ENCODE measurements at places on chromosomes 5 and 9.
A peak's percentile ranks its signal among the peaks of the same experiment; 100 is the strongest.

- peaks cover 25% of the 10 kb centered on the region for H3K4me1 ChIP-seq
- peak overlapping the region; percentile 87 for H3K4me3 ChIP-seq
- no peak overlapping the region for H3K27ac ChIP-seq
- H3K36me3 ChIP-seq, result no peaks in the 10 kb centered on the region
Observed at GRCh38 chr5:102294886-102295395, 1.1 kb downstream of the SLCO4C1 start.

DNA sequence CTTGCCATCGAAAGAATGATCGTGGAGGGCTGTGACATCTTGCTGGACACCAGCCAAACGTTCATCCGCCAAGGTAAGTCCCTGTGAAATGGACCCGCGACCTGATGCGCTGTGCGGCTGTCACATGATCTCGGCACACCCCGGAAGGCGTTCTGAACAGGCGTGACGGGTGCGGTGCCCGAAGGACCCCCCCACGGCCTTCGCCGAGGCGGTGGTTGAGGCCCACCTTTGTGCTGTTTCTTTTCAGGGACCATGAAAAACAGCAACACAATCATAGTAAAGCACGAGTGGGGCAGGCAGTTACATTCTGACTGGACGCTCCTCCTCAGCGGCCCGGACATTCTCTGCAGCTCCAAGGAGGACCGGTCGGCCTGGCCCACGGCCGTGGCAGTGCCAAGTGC, 126.7 kb downstream of the RASGRF2 start:
- peaks cover 16% of the 10 kb centered on the region for H3K27me3 ChIP-seq
- H3K27ac ChIP-seq, result no peak overlapping the region
- no peaks in the 10 kb centered on the region for H3K4me1 ChIP-seq
- DNase-seq, result no peak
- no peak overlapping the region for H3K4me3 ChIP-seq
- H3K36me3 ChIP-seq, result no peaks in the 10 kb centered on the region

DNA sequence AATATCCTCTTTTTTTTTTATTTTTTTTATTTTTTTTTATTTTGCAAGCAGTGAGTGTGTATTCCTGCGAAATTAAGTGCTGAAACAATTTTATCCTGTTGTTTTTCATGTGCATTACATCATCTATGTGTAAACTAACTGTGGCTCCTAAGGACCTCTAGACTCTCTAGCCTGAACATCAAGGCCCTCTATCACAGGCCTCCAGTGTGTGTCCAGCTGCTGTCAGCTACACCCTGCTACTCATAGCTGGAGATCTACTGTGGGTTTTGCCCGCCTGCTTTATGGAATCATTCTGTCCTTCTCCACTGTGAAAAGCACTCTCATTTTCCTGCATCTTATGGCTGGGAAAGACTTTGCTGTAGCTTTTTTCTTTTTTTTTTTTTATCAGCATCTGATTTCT, 157.8 kb downstream of the KCTD16 start:
- H3K4me3 ChIP-seq, result no peak overlapping the region
- no peak overlapping the region for H3K27ac ChIP-seq
- DNase-seq, result no peak
- no peaks in the 10 kb centered on the region for H3K27me3 ChIP-seq

DNA sequence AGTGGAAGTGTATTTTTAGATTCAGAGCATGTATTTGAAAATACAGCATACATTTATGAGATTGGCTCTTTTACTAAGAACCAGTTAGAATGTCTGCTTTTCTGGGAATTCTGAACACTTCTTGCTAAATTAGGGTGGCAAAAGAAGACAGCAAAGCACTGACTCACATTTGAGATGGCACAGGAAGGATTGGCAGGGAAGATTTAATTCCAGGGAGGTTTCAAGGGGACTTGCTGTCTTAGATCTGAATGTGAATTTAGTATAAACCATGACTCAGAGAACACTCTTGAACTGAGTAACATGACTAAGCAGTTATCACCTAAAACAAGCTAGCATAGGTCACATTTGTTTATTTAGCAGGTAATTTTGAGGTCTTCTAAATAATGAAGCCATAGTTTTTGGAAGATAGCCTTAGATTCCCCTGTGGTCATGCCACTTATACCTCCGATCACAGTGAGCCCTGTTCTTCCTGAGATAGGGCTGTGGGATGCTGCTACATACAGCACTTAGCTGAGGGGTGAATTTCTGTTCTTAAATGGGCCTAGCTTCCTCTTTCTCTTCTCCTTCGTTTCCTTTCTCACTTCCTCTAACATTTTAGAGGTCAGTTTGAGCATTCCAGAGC, 173.8 kb downstream of the PCSK1 start:
- no peaks in the 10 kb centered on the region for H3K36me3 ChIP-seq
- peaks cover 14% of the 10 kb centered on the region for H3K4me1 ChIP-seq
- H3K27me3 ChIP-seq, result no peaks in the 10 kb centered on the region
- H3K4me3 ChIP-seq, result no peak overlapping the region
- H3K27ac ChIP-seq, result no peak overlapping the region

GRCh38 chr5:68534131-68534940, 318.8 kb downstream of the PIK3R1 start:
- DNase-seq, result no peak
- H3K4me3 ChIP-seq, result no peak overlapping the region
- H3K4me1 ChIP-seq, result no peaks in the 10 kb centered on the region
- H3K36me3 ChIP-seq, result no peaks in the 10 kb centered on the region
- H3K27me3 ChIP-seq, result peaks cover 19% of the 10 kb centered on the region

DNA sequence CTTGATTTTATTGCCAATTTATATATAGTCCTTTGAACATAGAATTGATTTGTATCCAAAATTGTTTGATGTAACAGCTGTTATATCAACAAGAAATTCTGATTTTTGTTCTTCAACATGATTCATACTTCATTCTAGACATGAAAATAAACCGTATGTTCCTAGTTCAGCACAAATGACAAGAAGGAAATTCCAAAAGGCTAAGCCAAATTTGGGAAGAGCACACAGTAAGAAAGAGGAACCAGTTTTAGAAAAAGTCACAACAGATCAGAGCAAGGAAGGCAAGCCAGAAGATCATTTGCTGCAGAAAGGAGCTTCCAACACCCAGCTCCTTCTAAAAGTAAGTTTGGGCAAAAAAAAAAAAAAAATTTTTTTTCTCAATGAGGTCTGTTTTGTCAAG, 65.0 kb upstream of the MCCC2 start:
- no peaks in the 10 kb centered on the region for H3K27me3 ChIP-seq
- no peak overlapping the region for H3K27ac ChIP-seq
- no peak for DNase-seq
- no peak overlapping the region for H3K4me3 ChIP-seq
- no peaks in the 10 kb centered on the region for H3K4me1 ChIP-seq

GRCh38 chr5:10424124-10424731, 17.5 kb upstream of the ROPN1L start:
- peaks cover 28% of the 10 kb centered on the region for H3K4me1 ChIP-seq
- H3K4me3 ChIP-seq, result no peak overlapping the region
- H3K36me3 ChIP-seq, result peaks cover 92% of the 10 kb centered on the region
- no peaks in the 10 kb centered on the region for H3K27me3 ChIP-seq

DNA sequence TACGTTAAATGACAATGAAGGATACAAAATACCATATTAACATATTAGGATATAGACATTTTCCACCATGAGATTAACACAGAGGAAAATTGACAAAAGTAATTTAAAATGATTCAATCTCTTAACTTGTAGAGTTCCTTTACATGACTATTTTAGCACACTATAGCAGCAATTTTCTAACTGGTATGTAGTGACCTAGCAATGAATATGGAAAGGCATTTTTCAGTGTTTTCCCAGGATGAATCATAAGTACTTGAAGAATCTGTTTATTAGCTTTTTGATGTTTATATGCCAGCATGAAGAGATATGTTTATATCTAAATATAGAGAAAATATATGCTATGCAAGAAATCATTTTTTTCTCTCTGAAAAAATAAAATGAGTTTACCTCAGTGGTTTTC, 782.5 kb upstream of the CDH10 start:
- H3K4me1 ChIP-seq, result no peaks in the 10 kb centered on the region
- no peak for DNase-seq
- no peaks in the 10 kb centered on the region for H3K36me3 ChIP-seq

- no peak overlapping the region for H3K27ac ChIP-seq
- no peaks in the 10 kb centered on the region for H3K36me3 ChIP-seq
- no peaks in the 10 kb centered on the region for H3K4me1 ChIP-seq
- H3K27me3 ChIP-seq, result no peaks in the 10 kb centered on the region
- no peak for DNase-seq
Observed at GRCh38 chr9:117290856-117291622, 123.8 kb downstream of the ASTN2 start.

- H3K36me3 ChIP-seq, result no peaks in the 10 kb centered on the region
- no peak overlapping the region for H3K4me3 ChIP-seq
- no peak for DNase-seq
- no peaks in the 10 kb centered on the region for H3K4me1 ChIP-seq
Observed at GRCh38 chr5:116727248-116727647, 152.6 kb upstream of the SEMA6A start.

- no peak overlapping the region for H3K4me3 ChIP-seq
- H3K36me3 ChIP-seq, result peaks cover 71% of the 10 kb centered on the region
- no peaks in the 10 kb centered on the region for H3K27me3 ChIP-seq
- no peak overlapping the region for H3K27ac ChIP-seq
Observed at GRCh38 chr9:136921718-136922117, 22.8 kb downstream of the FBXW5 start.

DNA sequence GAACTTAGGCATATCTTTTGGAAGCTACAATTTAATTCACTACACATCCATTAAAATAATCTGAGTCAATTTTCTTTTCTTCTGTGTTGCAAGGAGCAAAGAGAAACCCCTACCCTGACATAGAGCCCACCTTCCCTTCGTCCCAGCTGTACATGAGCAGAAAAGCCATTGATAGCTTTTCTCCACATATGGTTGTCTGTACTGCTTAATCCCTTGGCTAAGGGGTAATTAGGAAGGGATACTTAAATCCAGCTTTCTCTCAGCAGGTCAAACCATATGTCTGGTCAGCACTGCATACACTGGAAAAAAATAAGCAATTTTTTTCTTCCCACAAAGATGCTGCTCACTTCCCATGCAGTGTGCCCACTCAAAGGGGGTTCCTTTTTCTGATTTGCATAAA, 94.7 kb upstream of the RAD23B start:
- peaks cover 11% of the 10 kb centered on the region for H3K27me3 ChIP-seq
- no peaks in the 10 kb centered on the region for H3K36me3 ChIP-seq
- no peak for DNase-seq
- H3K4me1 ChIP-seq, result no peaks in the 10 kb centered on the region
- H3K27ac ChIP-seq, result no peak overlapping the region

DNA sequence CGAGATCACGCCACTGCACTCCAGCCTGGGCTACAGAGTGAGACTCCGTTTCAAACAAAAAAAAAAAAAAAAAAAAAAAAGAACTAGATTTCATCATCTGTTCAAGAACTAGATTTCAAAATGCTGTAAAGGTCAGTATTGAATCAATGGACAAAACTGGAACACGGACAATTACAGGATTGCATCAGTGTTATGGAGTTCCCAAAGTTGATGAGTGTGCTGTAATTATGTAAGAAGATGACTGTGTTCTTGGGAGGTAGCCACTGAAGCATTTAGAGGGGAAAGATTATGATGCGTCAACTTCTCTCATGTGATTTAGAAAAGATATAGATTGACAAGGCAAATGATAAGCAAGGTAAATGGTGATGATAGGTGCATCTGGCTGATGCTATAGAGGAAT, 6.5 kb downstream of the FAM240B start:
- H3K4me1 ChIP-seq, result no peaks in the 10 kb centered on the region
- DNase-seq, result no peak
- H3K36me3 ChIP-seq, result no peaks in the 10 kb centered on the region
- H3K27me3 ChIP-seq, result peaks cover 4% of the 10 kb centered on the region

DNA sequence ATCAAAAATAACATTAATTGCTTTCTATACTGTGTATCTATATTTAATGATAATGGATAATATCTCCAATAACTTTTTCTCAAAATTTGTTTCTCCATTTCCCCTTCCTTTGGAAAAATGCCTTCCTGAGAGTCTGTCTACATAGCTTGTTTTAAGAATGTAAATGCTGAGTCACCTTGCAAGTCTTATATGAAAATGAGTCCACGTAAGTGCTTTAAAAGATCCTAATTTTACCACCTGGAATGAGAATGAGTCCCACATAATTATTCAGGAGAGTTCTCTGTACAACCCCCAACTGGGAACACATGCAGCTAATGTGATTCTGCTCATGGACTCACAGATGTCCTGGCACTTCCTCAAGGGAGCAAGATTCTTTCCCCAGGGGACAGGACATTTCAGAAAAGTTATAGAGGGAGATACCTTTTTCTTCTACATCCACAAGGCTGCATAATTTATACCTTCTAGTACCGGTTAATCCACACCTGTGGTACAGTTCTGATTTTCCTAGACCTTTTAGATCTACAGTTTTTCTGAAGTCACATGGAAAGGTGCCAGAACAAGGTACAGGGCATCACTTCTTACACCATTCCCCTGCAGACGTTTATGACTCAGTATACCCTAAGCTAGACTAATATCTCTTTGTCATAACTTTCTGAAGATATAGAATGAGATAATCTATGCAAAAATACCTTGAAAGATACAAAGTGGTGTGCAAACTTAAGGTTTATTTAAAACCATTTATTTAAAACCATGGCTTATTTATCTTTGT, 314.1 kb downstream of the CETN3 start:
- H3K27ac ChIP-seq, result no peak overlapping the region
- no peak overlapping the region for H3K4me3 ChIP-seq
- H3K36me3 ChIP-seq, result no peaks in the 10 kb centered on the region
- no peaks in the 10 kb centered on the region for H3K27me3 ChIP-seq
- DNase-seq, result no peak

DNA sequence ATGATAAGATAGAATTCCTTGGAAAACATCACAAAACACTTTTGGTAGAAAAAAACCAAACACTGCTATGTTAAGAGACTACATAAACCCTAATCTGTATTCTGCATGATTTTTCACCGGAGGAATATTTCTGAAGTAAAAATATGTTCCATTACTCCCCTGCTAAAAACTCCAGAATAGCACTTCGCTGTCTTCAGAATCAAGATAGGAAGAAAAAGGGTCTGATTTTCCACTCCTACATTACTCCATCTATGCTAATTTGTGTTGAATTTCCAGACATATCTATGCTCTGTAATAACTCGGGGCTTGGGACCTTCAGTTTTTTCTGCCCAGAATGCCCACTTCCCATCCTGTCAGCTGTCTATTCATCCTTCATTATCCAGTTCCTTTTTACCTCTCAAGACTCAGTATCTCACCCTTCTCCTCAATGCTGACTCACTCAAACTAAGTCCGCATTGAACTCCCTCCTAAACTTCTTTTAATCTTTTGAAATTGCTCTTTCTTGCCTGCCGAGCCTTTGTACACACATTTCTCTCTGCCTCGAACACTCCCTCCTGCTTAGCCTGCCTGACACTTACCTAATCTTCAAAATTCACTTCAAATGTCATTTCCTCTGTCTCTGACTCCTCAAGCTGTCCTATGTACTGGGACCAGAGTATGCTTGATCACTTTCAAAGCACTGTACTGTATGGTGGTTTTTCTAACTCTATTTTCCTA, 171.0 kb downstream of the ARRDC3 start:
- H3K27me3 ChIP-seq, result peaks cover 7% of the 10 kb centered on the region
- no peaks in the 10 kb centered on the region for H3K36me3 ChIP-seq
- H3K4me1 ChIP-seq, result no peaks in the 10 kb centered on the region
- H3K4me3 ChIP-seq, result no peak overlapping the region
- DNase-seq, result no peak

GRCh38 chr9:97759581-97760288, 62.6 kb upstream of the XPA start:
- H3K27ac ChIP-seq, result no peak overlapping the region
- H3K4me1 ChIP-seq, result no peaks in the 10 kb centered on the region
- no peak for DNase-seq
- H3K27me3 ChIP-seq, result peaks cover 37% of the 10 kb centered on the region
- H3K4me3 ChIP-seq, result no peak overlapping the region
